ENCODE measurements at places on chromosomes 2 and 18.

DNA sequence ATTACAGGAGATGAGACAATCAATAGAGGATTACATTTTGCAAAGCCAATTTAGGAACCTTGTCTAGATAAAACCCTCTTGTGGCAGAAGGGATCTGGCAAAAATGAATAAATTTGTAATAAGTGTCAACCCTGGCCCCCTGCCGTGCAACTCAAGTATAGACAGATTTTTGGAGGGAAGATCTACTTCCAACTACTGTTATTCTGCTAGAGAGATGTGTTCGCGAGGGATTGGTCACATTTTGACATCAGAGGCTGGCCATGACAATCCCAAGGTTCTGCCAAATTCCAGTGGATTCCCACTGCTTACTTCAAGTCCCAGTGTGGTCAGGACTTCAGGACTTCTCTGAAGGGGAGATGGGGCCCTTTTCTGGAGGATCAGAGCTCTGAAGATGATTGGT is 192.6 kb downstream of the SH3RF3 start:
- no peak for DNase-seq

DNA sequence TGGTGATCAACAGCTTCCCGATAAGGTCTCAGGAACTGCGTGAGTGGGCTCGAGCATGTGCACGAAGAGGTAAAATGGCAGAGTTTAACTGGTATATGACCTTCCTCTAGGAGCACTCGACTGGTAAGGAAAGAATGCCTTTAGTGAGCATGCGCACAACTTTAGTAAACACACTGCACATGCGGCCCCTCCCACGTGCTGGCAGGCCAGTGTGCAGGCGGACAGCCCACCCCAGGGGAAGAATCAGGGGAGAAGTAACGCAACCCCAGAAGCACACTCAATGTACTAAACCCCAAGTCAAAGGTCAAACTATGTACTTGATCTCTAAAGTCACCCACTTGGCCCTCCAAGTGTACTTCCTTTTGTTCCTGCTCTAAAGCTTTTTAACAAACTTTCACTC is 28.7 kb upstream of the SLC25A52 start:
- no peak for DNase-seq

- DNase-seq, result no peak
Measured at GRCh38 chr18:25042641-25043051, 309.3 kb downstream of the ZNF521 start.

- no peak for DNase-seq
Measured at GRCh38 chr2:219916726-219917440, 289.5 kb downstream of the SLC4A3 start.

DNA sequence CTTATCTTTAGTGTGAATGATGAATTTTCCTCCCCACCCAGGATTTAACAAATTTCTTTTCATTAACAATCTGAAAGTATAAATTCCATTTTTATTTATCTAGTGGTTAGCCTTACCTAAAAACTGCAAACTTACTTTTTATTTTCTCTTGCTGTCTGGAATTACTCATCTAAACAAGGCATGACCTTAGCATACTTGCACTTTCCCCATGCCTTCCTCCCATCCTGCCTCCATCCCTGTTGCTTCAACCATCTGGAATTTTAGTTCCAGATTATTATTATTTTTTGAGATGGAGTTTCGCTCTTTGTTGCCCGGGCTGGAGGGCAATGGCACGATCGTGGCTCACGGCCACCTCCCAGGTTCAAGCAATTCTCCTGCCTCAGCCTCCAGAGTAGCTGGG is 35.6 kb downstream of the GDF7 start:
- DNase-seq, result no peak
